ENCODE measurements at places on chromosomes 3 and 15.

DNA sequence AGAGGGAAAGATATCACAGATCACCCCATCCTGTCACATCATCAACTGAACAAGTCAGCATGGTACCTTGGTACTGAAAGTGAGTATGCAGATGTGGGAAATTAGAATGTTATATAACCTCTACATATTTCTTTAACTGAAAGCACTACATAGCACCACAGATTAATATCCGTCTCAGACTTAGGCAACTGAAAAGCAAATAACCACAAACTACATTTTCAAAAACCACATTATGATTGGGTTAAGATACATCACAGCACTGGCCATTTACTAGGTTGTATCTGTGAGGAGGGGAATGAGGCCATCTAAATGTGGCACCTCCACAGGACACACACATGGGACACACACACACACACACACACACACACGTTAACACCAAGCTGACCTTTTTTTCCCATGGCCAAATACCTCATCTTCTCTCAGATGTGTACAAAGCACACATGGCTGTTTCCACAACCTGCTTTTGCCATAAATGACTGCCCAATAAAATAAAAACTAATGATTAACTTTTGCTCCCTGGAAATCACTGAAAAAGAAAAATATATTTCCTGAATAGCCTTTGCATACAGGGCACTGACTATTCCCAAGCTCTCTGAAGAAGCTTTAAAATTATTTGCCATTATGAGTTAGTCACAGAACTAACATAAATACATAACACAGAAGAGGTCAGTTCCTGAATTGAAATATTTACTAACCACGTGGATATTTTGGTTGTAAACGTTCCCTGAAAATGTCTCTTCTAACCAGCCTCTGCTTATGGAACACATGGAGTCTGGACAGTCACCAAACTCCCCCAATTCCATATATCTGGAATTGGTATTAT, 60.1 kb downstream of the SUMF1 start:
- no peak for DNase-seq

DNA sequence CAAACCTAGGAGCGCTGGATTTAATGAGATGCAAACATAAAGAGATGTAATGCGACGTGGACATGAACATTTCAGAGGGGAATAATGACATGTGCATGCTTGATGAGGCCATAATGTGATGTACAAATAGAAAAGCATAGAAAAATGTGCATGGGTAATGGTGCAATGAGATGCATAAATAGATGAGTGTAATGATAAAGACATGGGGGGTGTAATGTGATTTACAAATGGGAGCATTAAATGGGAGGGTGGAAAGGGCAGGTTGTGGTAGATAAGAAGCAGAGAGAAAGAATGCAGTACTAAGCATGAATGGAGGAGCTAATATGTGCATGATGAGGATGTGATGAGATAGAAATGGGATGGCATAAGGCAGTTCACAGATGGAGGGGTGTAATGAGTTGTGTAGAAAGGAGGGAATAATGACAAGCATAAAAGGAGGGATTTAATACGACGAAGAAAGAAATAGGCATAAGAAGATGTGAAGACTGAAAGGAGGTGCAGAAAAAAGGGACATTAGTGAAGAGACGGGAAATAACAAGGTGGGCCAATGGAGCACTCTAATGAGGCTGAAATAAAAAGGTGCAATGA, 137.5 kb upstream of the CCNL1 start:
- no peak for DNase-seq

DNA sequence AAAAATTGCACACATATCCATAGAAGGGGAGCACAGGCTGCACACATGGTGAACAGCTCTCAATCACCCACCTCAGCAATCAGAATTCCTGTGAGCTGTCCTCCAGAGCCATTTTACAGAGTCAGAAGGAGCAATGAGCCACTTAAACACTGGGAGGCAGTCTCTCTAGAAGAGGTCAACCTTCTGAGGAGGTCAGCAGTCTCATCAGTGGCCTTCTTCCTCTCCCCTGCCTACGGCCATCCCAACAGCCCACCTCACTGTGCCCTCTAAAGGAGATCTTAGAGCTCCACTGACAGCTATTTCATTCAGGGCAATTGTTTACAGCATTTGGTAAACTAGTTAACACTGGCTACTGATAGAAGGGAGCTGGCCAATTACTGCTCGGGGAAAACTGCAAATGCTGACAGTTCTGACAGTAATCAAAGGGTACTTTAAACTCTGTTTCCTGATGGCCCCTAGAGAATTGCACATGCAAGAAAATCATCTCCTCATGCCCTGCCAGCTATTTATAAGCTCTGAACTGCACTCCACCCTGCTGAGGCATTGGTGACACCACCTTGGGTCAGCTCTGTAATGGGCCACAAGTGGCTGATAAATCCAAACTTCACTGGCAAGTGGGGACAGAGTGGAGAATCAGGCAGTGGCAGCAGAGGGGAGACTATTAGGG, 42.1 kb upstream of the TSPAN3 start:
- DNase-seq = no peak

DNA sequence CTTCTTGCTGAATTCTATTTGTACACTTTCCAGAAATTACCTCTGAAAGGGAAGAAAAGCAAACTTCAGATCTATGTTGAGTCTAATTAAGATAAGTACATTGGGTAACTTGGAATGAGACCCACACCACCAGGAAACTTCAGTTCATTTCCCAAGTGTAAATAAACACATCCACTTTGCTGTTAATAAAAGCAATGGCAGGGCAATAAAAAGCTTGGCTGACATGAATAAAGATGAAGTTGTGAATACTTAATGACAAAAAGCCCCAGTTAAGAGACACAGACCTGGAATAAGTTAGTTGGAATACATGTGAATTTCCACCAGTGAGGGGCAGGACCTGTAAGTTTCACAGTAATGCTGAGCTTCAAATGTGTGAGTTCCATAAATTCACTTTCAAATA, 83.3 kb downstream of the MEX3B start:
- DNase-seq = no peak

DNA sequence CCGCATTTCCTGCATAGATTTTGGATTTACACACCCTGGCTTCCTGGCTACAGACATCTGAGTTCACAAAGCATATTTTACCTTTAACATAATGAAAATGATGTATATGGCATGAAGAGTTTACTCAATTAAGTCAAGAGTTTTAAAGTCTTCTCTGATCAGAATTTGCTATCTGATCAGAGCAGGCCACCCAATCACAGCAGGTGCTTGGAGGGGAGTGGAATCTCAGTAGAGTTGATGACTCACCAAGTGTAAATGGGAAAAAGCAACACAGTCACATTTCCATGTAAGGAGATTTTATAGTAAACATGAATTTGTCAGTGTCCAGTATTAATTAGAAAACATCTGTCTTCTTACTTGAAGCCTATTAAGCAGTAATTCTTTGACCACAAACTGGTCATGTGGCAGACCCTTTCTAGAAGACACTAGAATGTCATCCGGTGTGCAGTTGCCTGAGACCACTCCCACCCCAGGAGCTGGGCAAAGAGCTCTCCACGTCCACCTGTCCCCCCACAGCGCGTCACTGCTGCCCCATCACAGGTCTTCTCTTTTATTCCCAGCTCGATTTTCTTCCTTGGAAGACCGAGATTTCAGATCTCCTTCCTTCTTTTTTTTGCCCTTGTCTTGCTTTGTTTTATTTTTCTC, 10.8 kb downstream of the MESD start:
- no peak for DNase-seq

DNA sequence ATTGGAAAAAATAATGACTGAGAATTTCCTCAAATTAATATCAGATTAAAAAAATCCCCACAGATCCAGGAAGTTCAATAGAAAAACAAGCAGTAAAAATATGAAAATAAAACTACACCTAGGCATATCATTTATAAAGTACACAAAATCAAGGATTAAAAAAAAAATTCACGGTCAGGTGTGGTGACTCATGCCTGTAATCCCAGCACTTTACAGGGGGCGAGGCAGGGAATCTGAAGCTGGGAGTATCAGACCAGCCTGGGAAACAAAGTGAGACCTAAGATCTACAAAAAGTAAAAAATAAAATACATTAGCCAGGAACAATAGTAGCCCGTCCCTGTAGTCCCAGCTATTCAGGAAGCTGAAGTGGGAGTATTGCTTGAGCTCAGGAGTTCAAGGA, 778.3 kb upstream of the ALCAM start:
- DNase-seq = no peak

GRCh38 chr3:155190691-155191090, 102.8 kb downstream of the STRIT1 start:
- DNase-seq = no peak

- no peak for DNase-seq
Observed at GRCh38 chr15:66672867-66673266, 29.2 kb upstream of the SMAD6 start.

DNA sequence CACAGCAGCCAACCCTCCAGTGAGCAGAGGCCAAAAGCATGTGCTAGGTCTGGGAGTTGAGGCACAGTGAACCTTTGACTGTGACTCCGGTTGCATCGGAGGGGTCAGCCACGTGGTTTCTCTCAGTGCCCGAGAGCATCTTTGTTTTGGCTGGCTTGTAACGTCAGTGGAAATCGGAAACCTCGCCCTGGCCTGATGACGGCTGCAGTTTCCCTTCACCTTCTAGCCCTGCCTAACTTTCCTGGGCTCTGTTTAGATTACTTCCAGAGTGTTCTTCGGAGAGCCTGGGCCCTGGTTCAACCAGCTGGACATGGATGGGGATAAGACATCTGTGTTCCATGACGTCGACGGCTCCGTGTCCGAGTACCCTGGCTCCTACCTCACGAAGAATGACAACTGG, 56.6 kb downstream of the MESD start:
- DNase-seq = no peak

GRCh38 chr3:35529337-35529736, 110.0 kb upstream of the ARPP21 start:
- DNase-seq = no peak

DNA sequence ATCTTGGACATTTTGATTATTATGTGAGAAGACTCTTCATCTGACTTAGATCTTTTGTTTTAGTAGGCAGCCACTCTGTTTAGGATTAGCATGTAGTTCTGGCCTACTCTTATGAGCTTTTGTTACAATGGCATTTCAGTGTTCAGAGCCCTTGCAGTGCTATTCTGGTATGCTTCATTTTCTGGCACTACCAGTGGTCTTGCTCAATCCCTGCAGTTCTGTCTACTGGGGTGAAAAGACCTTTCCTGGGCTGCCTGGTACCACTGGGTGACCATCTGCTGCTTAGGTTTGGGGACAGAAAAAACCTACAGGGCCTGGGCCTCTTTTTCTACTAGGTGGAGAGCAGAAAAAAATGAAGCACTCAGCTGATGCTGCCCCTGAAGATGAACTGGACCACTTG, 42.5 kb downstream of the IL16 start:
- DNase-seq = no peak

DNA sequence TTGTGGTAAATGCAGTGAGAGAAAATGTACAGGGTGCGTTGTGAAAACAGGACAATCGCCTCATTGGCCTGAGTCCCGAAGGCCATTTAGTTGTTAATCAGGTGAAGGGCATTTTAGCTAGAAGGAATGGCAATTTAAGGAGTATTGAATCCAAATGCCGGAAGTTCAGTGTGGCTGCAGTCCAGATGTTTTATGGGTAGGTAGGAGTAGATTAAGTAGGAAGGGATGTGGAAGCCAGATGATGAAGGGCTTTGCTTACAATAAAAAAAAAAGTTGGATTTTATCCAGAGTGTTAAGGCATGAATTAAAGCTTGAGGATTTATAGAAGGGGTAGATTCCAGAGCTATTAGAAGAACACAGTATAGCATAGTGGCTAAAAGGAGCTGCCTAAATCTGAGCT, 572.7 kb downstream of the NLGN1 start:
- DNase-seq = no peak

DNA sequence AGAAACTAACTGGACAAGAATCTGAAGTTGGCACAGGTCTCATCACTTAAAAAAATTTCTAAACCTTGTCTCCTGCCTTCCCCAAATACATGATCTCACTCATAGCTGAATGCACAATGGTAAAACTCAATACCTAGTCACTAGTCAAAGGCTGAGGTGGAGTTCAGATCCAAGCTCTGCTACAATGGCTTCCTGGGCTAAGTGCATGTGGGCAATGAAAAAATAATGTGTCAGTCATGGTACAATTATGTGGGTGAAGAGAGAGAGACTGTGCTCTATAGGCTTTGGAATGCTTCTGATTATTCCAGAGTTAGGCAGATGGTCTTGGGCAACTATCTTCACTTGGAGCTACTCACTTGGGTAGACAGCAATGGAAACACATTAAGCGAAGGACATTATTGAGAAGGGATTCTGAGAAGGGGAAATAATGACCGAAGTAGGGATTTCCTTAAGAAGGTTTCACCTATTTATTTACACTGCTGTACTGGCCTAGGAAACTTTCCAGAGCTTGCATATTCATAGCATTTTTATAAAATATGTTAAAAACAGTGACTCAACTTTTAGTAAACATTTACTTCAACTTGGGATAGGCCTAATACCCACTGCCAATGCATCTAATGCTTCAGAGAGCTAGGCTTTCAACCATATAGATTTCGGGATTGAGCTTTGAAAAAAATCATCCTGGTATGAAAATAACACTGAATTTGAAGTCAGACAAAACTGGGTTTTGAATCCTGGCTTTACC, 58.7 kb upstream of the PLXND1 start:
- no peak for DNase-seq

- no peak for DNase-seq
Observed at GRCh38 chr3:69740103-69741021, 1.1 kb downstream of the MITF start.

DNA sequence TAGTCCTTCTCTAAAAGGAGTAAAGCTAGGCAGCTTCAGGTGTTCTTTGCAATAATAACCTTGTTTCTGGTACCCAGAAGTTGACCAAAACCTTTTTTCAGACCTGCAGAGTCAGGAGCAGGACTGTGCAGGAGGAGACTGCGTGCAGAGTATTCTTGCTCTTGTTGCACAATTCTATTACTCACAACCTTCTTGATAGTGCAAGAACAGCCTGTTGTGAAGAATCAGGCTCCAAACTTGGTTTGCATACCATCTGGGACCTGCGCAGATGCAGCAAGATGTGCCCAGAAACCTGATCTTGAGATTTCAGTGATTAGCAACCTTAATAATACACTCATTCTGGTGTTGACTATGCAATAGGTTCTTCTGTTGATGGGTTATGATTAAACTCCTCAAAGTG, 111.9 kb downstream of the ATG7 start:
- no peak for DNase-seq

DNA sequence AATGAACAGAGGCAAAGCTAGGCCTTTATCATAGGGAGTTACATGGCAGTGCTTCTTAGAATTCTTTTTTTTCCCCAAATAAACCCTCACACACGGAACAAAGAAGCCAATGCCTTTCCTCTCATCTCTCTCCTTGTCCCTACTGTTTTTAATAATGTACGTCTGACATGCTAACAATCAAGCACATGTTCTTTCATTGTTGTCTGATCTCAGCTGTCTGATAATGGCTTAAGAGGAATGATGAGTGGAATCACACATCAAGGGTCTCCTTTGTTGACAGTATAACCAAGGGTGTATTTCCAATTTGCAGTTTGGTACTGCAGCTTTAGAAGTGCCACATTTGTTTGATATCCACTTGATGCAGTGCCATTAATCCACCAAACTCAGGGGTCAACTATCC, 34.8 kb upstream of the EPHA3 start:
- no peak for DNase-seq

GRCh38 chr3:32961189-32961715, 9.8 kb downstream of the CCR4 start:
- DNase-seq = peak; percentile 40

GRCh38 chr3:170397685-170398084, 21.0 kb upstream of the CLDN11 start:
- no peak for DNase-seq

All from CD4-positive, alpha-beta T cell treated with Interleukin-21 for 1 hour (primary cell).